ENCODE measurements at places on chromosomes 3 and 15.

- DNase-seq: peak; percentile 91
These were observed 45.8 kb downstream of the MITF start for GRCh38 chr3:69784954-69785514.

DNA sequence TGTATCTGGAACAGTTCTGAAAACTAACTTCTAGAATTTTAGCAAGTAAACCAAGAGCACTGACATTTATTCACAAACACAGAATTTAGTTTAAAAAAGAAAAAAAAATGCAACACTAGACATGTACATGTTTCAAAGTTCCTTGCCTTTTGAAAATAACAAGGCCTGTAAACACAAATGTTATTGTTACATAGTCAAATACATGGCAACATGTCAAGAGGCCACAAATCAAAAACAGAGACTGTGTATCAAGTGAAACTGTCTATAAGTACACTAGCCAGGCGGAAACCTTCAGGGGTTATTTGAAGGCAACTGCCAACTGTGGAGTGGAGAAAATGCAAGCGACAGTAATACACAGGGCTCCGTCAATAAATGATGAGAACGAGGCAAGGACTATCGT lies 547.6 kb downstream of the FOXP1 start:
- no peak for DNase-seq

DNA sequence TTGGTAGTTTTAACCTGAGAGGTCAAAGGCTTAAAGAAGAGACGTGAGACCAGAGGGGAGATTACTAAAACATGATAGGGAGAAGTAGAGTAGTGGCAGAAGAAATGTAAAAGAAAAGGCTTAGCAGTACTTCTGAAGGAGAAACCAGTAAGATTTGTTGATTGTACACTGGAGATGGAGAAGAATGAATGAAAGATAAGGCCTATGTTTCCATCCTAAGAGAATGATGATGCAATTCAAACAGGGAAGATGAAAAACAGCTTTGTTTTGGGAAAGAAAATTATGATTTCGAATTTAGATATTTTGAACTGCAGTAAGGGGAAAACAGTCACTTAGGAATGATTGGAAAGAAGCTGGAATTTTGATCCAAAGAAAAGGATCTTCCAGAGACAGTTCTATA lies 97.4 kb upstream of the PLXND1 start:
- DNase-seq: no peak

GRCh38 chr3:98026425-98027084 lies 8.6 kb downstream of the GABRR3 start:
- DNase-seq: no peak

DNA sequence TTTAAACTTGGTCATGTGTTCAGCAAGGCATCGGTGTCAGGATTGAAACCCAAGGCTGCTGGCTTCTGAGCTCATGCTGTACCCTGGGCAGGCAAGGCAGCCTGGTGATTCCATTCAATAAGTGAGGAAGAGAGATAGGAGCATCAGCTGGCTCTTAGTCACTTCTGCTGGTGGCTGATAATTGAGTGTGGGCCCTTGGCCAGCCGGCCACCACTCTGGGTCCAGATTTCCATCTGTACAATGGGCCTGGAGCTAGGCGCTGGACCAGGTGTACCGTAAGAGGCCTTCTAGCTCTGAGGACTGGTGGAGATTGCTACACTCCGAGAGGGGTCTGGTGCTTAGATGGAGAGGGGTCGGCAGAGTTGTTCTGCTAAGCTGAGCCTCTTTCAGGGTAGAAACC lies 4.3 kb downstream of the CD276 start:
- no peak for DNase-seq

DNA sequence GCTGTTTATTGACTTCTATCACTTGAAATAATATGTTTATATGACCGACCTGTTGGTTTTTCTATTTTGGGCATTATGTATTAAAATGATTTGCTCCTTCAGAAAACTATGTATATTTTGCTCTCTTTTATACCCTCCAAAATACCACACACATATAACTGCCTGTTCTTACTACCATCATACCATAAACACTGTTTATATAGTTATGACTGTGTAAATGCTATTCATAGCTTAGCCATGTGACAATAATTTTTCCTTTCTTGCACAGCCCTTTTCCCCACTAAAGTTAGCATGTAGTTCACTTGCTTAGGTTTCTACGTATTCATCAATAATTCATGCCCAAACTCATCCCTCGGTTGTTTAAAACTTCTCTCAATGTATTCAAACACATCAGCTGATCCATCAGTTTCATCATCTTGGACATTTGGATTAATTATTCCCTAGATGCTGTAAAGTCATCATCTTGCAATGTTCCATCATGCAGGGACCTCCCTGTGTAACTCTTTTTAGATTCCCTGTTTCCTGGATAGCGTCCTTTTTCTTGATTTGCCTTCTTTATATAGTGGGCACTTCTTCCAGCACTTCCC lies 8.2 kb upstream of the RYK start:
- no peak for DNase-seq

DNA sequence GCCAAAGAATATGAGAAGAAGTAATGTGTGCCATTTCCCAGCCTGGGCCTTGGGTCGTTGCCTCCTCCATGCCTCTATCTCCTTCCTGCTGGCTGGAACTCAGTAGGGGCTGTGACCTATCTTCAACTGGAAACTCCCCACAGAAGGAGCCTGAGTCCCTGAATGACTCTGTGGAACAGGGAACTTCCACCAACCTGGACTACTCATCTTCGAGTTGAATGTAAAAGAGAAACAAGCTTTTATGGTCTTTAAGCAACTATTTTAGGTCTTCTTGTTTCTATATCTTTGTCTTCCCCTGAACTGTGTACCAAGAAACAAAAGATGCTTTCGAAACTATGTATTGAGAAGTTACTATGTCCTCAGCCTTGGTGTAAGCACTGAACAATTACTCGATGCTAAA lies 355.3 kb upstream of the NR2F2 start:
- DNase-seq: no peak

GRCh38 chr3:127762787-127763105 lies 59.6 kb downstream of the MGLL start:
- no peak for DNase-seq

DNA sequence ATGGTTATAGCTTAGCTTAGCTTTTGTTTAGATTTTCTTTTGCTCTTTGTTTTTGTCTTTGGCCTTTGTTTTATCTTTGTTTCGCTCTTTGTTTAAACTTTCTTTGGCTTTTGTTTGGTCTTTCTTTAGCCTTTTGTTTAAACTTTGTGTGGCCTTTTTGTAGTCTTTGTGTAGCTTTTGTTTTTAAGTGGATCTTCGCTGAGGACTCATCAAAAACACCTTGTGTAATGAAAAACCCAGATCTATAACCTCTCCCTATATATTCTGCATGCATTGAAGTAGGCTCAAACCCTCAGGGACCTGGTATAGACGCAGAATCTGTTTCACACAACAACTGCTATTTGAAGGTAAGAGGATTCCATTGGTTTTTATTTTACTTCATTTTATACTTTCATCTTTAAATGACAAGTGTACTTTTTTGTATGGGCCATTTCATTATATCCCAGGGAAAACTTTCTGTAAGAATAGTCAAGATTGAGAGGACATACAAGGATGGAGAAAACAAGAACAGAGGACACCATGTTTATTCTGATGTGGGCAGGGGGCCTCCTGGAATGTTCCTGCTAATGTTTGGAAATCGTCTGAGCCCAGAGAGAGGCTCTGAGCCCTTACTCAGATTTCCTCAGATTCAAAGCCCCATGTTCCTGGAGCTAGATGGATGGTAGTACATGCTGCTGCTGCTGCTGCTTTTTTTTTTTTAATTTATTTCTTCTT lies at the start of gene MOBP:
Gene MOBP (plus strand): TSS at position 287 of the 714 bp plus-strand sequence. CDS start 34,390 bp downstream, outside the sequence.
- DNase-seq: no peak

GRCh38 chr3:14765576-14766427 lies 53.0 kb upstream of the FGD5 start:
- DNase-seq: no peak

DNA sequence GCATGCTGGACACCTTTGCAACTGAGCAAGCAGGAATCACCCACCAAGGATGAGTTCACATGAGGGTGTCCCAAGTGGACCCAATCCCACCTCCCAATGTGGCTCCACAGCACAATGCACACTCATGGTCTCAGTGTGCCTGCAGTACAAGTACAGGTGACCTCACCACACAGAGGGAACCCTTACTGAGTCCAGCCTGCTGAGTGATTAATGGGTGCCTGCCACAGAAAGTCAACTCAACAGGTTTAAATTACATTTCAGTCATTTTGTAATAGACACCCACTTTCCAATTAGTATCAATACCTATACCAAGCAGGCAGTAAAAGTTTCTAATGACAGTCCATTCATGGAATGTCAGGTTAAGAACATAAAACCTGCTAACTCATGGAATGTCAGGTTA lies 59.5 kb downstream of the HERC2 start:
- no peak for DNase-seq

DNA sequence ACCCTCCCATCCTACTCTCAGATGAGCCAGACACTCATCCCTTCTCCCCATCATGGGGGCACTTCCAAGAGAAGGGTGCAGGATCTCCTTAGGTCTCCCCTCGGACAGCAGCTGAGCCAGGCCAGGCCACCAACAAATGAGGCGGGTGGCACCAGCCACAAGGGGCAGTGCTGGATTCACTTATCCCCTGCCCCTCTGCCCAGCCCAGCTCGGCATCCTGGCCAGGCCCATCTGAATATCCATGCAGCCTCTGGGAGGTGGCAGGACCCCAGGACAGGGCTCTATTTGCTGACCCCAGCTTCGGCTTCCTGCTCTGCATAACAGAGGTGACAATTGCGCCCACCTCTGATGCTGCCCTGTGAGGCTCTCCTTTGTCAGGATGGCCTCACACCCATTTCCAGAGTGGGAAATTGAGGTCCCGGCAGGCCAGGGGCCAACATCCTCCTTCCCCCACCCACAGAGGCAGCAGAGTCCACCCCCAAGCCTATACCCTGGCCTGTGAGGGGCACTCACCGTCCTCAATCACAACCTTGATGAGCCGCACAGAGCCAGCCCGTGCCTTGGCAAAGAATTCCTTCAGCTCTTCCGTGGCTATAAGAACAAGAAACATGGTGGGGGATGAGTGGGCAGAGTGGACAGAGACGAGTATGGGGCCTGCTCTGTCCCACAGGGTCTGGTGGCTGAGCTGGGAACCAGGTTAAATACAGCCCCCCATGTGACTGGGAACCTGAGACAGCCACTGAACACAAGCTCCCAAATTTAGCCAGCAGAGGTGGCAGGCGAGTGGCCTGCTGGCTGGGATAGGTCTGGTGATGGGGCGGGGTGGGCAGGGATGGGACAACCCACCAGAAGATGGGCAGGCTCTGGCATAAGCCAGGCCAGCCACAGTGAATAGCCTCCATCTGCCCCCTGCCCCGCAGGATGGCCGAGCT lies 4.2 kb downstream of the TWF2 start:
- no peak for DNase-seq

- peak; percentile 21 for DNase-seq
These were observed 29.6 kb downstream of the PSTPIP1 start for GRCh38 chr15:77024273-77025082.

- DNase-seq: no peak
These were observed 56.4 kb upstream of the ACAD9 start for GRCh38 chr3:128823008-128823407.

- DNase-seq: no peak
These were observed 107.3 kb downstream of the HERC1 start for GRCh38 chr15:63726491-63726890.

- no peak for DNase-seq
These were observed 33.5 kb downstream of the BDH1 start for GRCh38 chr3:197522183-197522715.

- no peak for DNase-seq
These were observed 380.4 kb downstream of the ROBO2 start for GRCh38 chr3:77420336-77420735.

DNA sequence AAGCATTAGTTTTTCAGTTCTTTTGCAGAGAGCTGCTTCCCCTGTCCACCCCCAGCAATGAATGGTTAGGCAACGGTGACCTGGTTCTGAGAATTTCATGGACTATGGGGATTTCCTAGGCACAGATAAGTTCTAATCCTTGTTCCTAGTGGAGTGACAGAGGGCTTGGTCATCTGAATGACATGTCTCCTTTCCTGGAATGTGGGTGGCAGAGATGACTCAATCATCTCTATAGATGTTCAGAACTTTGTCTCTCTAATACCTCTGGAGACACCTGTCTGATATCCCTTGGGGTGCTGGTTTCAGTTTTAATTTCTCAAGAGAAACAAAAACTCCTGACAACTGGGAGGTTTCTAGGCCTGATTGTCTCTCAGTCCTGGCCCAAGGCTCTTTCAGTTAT lies 10.4 kb downstream of the PLA2G4E start:
- DNase-seq: no peak

GRCh38 chr3:64814351-64814750 lies 126.6 kb upstream of the ADAMTS9 start:
- DNase-seq: no peak

GRCh38 chr15:59998950-59999611 lies 5.0 kb upstream of the FOXB1 start:
- DNase-seq: no peak

- DNase-seq: no peak
These were observed 1.2 kb downstream of the ACOX2 start for GRCh38 chr3:58535531-58536500.

- DNase-seq: peak; percentile 59
These were observed 48.7 kb downstream of the PRICKLE2 start for GRCh38 chr3:64176461-64176996.

GRCh38 chr3:172869784-172870518 lies 119.4 kb downstream of the ECT2 start:
- no peak for DNase-seq

DNA sequence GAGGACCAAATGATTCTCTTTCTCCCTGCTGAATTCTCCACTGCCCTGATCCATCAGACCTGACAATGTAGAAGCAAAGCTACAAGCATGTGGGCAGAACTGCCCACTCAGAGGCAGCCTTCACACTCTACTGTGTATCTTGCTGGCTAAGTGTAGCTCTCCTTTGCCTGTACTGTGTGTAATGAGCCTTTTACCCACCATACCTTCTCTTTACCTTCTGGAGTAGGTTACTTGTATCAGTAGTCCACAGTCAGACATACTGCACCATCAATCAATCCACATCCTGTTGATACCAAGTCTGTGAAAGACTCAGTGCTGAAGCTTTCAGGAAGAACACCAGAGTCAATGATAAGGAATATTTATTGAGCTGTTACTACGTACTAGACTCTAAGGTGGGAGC lies 440.7 kb upstream of the ARHGEF26 start:
- no peak for DNase-seq

DNA sequence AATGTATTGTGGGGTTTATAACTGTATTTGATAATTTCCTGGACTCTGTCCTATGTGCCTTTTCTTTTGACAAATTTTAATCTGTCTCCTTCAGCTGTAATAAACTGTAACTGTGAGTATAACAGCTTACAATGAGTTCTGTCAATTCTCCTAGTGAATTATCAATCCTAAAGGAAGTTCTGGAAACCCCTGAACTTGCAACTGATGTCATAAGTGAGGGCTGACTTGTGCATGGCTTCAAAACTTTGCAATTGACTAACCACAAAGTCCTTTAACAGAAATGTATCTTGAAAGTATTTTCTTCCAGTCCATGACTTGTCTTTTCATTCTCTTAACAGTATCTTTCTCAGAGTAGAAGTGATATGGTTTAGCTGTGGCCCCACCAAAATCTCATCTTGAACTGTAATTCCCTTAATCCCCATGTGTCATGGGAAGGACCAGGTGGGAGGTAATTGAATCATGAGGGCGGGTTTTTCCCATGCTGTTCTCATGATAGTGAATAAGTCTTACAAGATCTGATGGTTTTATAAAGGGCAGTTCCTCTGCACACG lies 108.3 kb downstream of the TFDP2 start:
- DNase-seq: no peak

- no peak for DNase-seq
These were observed 59.0 kb downstream of the SUCLG2 start for GRCh38 chr3:67595424-67595823.

Measured in HFFc6 (cell line).